ENCODE measurements at places on chromosomes 3 and 15.

DNA sequence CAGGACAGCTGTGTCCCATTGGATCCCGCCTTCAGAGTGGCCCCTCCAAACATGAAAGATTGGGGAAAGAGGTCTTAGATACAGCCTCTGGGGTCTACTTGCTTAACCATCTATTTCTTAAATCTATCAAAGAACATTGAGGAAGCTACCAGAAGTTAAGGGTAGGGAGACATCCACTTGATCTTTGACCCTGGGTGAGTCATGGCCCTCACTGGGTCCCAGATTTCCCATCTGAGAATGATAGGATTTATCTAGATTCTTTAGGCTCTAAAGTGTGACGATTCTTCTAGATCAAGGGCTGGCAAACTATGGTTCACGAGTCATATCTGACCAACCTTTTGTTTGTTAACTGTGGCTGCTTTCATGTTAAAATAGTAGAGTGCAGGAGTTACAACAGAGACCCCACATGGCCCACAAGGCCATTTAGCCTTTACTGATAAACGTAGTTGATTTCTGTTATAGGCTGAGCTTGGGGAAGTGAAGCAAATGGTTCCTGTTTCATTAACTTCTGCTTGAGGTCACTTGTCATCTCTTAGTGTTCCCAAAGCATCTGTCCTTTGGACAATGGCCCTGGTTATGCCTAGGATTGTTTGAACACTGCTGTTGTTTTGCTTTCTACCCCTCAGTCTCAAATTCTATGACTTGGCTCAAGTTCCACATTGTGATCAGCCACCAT lies 8.0 kb downstream of the MUC13 start:
- DNase-seq = no peak

DNA sequence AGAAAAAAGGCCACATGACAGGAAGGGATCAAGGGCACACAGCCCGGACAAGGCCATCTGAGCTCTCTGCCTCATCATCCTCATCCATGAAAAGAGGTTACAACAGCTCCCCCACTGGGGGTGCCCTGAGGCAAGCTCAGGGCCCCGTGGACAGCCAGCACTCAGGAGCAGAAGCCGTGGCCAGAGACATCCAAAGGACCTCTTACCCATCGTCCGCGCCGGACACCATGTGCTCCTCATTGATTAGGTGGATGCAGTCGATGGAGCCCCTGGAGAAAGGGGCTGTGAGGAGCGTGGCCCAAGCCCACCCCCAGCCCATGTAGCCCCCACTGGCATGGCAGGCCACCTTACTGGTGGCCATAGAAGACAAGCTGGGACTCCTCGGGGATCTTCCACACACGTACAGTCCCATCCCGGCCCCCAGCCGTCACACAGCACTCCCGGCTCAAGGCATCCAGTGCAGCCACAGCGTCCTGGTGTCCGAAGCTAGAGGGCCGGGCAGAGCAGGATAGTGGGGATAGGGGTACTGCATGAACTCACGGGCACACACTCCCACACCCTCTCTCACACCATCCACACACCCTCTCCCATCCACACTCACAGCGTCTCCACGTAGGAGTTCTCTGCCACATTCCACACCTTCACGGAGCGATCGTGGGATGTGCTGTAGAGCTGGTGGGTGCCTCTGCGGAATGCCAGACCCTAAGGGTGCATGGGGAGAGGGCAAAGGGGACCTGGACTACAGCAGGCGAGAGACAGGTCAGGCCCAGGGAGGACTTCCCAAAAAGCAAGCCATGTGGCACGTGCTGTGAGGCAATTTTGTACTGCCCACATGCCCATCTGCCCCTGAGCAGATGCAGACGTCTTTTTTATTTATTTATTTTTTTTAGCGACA lies 6.5 kb downstream of the RRP9 start:
- DNase-seq = no peak

DNA sequence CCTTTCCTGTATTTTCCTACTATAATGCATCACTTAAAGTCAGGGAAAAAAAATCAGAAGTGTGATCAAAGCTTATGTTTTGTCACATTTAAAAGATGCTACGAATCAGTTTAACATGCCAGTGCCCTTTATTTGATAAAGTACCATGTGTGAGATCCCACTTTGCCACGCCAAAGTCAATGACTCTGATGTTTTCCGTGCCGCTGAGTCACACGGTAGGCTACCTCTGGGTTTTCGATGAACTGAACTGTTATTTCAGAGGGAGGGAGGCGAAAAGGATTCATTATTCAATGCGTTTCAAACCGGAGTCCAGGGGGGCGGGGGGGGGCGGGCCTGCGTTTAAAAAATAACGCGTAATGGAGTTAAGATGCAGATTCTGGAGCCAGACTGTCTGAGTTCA lies 203.0 kb downstream of the ABHD5 start:
- DNase-seq = no peak

DNA sequence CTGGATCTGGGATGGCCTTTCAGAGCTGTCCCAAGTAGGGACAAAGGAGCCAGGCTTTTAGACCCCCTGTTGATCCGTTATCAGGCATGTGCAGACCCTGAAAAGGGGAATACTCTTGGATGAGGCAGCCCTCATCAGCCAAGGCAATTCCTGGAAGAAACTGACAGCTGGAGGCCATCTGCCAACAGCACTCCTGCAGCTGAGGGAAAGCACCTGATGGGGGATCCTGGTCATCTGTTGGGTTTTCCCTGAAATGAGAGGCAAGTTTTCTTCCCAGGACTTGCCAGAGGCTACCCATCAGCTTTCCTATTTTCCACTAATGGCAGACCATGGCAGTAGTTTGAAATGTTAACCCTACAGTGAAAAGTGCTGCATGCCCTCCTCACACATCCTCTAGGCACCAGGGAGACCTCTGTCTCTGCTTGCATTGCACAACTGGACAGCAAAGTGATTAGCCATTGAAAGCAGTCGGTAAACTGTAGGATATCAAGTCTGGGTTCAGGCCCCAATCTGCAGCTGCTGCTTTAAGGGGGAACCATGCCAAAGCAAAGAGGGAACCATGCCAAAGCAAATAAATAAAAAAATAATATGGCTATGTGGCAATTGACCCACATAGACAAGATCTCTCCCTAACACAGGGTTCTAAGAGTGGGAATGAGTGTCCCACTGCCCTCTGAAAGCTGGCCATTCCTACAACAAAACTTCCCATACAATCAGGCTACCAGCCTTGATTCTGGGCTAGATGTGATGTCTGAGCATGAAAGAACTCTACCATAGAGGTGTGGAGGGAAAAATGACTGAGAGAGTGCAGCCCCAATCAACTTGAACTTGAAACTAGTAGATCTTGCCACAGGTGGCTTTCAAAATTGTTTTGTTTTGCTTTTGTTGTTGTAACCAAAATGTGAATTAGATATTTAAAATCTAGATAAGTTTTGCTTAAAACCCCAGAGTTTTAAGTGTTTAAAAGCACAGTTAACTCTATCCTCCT lies 232.0 kb upstream of the STT3B start:
- no peak for DNase-seq

- no peak for DNase-seq
Measured at GRCh38 chr3:33057320-33058298, 39.3 kb downstream of the GLB1 start.

GRCh38 chr3:190397889-190398288 lies 9.9 kb downstream of the CLDN16 start:
- no peak for DNase-seq

- DNase-seq = no peak
Measured at GRCh38 chr3:25035526-25035925, 392.5 kb upstream of the RARB start.

GRCh38 chr3:108093021-108093420 lies 2.2 kb upstream of the CD47 start:
- DNase-seq = no peak

DNA sequence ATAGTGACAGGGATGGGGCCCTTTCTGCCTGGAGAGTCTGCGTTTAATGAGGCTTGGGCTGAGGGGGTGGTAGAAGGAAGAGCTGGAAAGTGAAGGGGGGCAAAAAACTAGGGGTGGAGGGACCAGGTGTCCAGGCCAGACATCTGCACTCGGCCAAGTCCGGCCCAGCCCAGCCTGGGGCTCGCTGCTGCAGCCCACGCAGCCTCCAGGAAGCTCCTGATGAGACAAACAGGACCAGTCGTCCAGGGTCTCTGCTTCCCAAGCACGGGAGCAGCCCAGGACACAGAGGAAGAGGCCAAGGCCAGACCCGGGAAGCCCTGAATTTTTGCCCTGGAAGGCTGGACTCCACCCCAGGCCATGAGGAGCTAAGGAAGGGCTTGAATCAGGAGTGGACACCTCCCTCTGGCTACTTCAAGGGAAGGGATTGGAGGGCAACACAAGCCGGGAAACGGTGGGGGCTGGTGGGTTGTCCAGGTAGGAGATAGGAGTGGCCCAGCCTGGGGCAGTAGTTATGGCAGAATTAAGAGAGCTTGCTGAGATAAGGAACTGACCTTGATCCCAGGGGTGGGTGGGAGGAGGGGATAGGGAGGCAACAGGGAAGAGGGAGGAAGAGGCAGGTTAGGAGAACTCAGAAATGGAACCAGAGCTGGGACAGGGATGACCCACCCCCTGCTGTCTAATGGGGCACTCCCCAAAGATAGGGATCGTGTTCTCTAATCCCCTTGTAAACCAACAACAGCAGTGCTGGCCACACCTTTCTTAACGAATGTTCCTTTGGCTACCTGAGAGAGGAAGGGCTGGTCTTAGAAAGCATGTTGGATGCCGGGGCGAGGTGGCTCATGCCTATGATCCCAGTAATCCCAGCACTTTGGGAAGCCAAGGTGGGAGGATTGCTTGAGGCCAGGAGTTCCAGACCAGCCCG lies 89.5 kb downstream of the ANP32A start:
- no peak for DNase-seq

- DNase-seq = no peak
Measured at GRCh38 chr15:26182441-26182840, 319.3 kb upstream of the ATP10A start.

DNA sequence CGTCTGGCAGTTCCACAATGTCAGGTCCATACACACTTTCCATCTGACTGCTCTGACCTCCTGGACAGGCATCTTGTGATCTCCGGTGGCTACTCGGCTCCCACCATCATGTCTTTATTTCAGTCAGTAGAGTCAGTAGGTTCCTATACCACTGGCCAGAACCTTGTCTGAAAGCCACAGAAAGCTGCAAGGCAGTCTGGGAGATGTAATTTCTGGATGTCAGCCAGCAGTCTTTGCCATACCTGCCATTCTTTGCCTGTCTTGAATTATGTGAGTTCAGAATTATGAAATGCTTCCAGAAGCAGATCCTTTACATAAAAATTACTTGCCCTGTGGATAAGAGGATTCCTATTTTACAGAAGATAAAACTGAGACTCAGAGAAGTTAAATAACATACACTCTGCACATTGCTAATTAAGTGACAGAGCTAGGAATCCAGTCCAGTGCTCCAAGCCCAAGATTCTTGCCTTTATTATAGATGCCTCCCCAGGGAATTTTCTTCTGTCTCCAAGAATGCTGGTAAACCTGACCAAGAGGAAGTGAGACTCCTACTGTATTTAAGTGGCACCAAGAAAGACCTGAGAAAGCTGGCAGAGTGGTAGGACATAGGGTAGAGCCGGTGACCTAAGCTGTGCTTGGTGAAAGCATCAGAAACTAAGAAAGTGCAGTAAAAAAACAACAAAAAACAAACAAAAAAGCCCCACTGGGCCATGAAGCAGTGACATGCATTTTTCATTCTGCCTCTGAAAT lies 75.6 kb downstream of the IQCH start:
- no peak for DNase-seq

DNA sequence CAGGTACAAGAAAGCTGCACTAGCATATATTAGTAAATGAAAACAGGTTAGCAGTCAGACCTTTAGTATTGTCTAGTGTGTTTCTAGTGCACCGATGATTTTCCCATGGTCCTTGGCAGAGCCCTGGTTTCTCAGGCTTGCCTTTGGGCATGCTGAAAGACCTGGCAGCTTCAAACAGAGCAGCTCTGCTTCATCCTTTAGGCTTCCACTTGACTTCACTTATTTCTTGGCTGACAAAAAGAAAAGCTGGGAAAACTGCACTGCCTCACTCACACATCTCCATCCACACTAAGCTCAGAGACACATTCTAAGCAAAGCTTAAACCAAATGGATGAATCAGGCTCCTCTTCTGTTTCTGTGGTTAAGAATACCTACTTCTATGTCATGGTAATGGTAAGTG lies 374.8 kb upstream of the PDZRN3 start:
- no peak for DNase-seq

DNA sequence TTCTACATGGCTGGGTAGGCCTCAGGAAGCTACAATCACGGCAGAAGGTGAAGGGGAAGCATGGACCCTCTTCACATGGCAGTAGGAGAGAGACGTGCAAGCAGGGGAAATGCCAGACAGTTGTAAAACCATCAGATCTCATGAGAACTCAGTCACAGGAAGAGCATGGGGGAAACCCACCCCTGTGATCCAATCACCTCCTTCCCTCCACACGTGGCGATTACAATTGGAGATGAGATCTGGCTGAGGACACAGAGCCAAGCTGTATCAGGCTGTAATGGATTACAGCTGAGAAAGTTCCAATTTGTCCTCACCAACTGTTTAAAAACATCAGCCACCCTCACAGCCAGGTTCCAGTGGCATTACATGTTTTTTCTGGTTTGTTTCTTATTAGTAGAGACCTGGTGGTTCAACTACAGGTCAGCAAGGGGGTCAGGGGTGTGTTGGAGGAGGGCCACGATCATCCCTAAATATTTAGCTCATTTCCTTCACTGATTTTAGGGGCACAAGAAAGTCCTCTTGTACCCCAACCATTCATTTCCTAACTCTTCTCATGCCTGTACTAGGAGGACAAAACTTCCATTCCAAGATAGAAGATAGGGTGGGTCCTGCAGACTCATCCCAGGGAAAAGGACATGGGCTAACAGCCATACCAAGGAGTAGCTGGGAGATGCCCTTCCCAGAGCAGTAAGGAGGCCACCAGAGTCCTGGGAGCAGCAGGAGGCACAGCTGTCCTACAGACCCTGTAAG lies 54.4 kb downstream of the ANXA2 start:
- no peak for DNase-seq

- DNase-seq = no peak
Measured at GRCh38 chr15:90713081-90713480, 4.1 kb upstream of the BLM start.

DNA sequence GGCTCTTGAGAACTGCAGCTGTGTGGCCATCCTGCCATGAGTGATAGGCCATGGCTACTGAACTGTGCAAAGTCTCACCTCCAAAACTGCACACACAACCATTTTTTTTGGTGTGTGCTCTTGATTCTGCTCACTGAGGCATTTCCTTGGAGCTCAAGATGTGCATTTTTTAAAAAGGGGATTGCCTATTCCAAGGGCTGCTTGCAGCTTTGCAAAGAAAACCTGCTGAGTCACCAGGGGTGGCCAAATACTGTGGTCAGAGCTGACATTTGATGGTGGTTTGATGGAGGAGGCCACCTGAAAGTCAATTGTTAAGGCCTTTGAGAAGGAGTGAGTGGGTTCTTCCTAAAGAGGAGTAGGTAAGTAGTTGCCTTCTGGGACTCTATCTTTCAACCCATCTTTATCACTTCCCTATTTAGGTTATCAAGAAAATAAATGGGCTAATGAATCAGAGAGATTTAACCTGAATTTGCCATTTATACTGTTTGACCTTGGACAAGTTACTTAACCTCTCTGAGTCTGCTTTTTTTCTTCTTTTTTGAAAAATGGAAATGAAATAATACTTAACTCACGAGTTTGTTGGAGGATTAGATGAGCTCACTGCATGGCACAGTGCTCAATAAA lies 87.9 kb downstream of the CHST2 start:
- DNase-seq = no peak
